Umbilical cord (tissue), 2 donors: ENCODE measurements at places on chromosomes 1 and 21.

- DNase-seq = no peak
Observed at GRCh38 chr21:37074546-37074945, 1.5 kb downstream of the TTC3 start.

GRCh38 chr1:21663951-21664805 lies 5.0 kb downstream of the RAP1GAP start:
- DNase-seq = no peak

DNA sequence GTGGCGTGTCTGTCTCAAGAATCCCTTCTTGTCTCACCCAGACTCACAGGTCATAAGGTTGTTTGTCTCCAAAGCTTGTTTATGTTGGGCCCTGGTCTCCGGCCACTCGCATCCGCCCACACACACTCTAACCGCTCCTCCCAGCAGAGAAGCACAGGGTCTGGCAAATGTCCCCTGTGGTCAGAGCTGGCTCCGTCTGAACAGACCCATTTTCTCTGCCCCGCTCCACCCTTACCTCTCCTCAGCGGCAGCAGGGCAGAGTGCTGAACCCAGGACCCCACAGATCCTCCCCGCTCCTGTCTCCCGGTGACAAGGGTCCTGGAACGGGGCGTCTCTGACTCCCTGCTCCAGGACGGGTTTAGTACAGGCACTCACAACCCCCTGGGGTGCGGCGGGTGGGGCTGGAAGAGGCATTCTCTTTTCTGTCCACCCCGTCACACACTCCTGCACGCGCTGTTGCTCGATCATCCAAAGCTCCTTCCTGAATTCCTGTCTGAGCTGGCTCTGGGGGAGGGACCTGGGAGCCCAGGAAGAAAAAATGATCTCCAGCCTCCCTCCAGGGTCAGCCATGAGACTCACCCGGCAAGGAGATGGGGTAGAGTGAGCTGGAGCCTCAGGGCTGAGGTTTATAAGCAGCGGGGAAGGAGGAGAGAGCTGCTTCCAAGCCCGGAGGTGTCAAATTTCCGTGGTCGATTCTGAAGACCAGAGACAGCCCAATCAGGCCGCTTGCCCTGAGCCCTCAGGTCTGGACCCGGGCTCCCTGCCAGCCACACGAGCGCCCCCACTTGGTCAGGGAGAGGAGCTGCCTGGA lies at the start of gene S100A13:
Gene S100A13 (minus strand): TSS at position 602 of the 811 bp plus-strand sequence. CDS start 1,033 bp downstream, outside the sequence.
- DNase-seq = peak; percentile 95

- DNase-seq = peak; percentile 12
Observed at GRCh38 chr1:99691175-99691574, 45.3 kb downstream of the PALMD start.
